ENCODE measurements at places on chromosomes 7 and 10.

DNA sequence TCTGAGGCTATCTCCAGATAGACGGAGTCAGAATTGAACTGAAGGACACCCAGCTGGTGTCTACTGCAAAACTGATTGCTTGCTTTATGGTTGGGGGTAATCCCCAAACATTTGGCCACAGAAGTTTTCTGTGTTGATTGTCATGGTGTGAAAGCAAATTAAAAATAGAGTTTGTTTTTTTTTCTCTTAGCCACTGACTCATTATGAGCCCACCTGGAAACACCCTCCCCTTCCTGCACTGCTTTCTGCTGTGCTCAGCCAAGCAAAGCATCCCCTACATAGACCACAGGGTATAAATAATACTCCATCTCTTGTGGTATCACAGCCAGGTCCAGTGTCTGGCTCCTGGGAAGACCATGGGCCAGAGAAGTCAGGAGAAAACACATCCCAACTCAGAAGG lies 6.5 kb upstream of the VWC2 start:
- no peak for DNase-seq

DNA sequence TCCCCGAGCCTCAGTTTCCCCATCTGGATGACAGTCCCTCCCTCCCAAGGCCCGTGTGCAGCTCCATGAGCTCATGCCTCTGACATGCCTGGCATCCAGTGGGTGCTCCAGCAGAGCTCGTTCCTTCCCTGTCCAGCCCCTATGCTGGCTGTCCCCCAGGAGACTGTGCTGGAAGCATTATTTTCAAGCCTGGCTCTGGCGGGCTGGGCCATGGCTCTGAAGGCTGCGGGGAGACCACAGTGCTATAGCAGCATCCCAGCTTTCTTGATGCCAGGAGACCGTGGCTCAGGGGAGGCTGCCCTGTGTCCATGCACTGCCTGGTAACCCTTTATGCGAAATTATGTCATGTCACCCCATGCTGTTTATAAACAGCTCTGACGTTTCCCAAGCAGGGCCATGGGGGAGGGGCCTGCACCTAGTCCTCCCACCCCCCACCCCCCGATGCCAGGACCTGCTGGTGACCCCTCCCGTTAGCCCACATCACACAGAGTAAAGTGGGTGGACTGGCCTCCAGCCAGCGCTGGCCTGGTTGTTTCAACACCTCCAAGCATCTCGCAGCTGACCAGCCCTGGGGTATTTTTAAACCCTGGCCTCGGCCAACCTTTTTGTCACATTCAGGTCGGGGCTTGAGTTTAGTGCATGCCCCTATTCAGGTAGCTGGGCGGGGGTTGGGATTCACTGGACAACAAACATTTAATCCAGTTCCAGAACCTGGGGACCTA lies 105.9 kb upstream of the ZNF716 start:
- DNase-seq = no peak

DNA sequence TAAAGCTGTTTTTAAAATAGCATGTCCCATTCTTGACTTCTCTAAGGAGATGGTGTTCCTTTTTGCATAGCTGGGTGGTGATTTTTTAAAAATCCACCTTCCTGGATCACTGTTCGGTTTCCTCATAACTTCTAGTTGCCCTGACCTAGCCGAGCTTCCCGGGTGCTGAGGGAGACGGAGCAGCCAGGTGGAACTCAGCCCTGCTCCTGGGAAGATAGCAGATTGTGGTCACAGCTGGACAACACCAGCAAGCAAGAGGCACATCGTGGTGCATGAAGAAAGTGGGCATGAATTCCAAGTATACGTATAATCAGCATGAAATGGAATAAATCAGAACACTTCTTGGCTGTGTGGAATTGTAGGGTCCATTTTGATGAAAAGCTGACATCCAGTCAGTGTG lies 73.5 kb upstream of the RSU1 start:
- DNase-seq = no peak

GRCh38 chr10:52004342-52004949 lies 305.1 kb upstream of the CSTF2T start:
- DNase-seq = no peak

GRCh38 chr7:120207037-120207436 lies 65.9 kb upstream of the KCND2 start:
- DNase-seq = no peak

- DNase-seq = no peak
These were observed 12.8 kb downstream of the LRRN3 start for GRCh38 chr7:111103678-111104274.

DNA sequence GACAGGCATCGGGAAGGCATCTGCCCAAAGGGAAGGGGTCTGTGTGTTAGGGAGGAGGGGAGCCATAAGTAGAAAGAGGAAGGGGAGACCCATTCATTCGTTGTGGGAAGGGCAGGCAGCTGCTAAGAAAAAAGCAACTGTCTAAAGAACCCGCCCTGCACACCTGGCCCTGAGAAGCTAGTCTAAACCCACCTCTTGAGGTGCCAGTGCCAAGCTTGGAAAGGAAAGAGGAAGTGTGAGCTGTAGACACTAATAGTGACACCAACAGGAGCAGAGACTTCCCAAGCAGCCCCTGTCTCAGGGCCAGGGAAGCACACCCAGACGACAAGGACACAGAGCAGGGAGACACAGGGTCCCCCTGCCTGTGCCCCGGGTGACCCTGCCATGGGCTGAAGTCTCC lies 40.8 kb upstream of the PRSS58 start:
- no peak for DNase-seq

DNA sequence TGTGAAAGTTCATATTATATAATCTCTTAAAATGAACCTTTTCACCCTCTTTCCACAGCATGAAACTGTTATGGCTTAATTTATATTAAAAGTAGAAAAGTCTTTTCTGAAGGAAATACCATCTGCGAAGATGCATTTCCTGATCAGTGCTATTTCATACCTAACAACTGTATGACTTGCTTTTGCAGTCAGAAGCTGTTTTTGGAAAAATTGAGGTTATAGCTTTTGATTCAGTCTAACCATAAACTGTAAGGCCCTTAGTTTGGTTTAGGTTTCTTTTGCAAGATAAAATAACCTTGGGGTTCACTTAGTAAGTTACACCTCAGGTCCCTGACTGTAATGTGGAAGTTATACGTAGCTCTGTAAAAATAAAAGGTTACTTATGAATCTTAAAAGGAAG lies 22.7 kb upstream of the PARP12 start:
- no peak for DNase-seq

DNA sequence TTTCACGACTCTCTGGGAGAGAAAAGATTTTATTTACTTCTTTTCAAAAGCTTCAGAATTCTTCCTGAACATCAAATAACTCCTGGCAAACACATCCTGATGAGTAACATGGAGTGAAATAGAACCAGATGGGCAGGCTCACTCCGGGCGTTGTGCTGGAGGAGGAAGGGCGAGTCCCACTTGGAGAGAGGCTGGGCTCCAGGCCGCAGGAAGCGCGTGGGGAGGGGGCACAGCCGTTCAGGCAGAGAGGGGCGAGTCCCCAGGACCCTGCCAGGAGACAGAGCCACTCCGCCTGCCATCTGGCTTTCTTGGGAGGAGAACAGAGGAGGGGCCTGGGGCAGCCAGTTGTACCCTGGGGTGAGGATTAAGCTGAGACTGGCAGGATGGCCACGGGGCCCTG lies 265.9 kb upstream of the ZMIZ1 start:
- no peak for DNase-seq

GRCh38 chr10:88851706-88852105 lies at the start of gene ANKRD22:
Gene ANKRD22, minus strand, starts transcription at chr10:88851844. Its CDS starts 237 bp downstream, at chr10:88851607.
- DNase-seq = no peak

GRCh38 chr7:111101856-111102646 lies 11.1 kb downstream of the LRRN3 start:
- DNase-seq = no peak

GRCh38 chr10:11787846-11788245 lies 35.3 kb upstream of the PROSER2 start:
- no peak for DNase-seq

GRCh38 chr10:4141471-4141870 lies 356.5 kb upstream of the KLF6 start:
- DNase-seq = no peak

DNA sequence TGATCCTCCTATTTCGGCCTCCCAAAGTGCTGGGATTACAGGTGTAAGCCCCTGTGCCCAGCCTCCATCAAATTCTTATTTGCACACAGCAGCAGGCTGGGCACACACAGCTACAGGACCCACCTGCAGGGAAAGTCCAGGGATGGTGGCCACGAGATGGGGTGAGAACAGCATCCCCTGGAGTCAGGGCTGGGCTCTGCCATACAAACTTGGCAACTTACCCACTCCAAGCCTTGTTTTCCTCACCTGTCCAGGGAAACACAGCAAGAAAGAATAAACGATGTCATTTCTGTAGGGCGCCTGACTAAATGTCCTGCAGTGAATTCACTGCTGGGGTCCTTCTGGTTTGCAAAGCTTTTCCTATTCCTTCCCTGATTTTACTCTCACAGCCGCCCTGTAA lies 5.5 kb downstream of the MYH16 start:
- DNase-seq = no peak

- no peak for DNase-seq
These were observed 28.4 kb downstream of the CNPY1 start for GRCh38 chr7:155517969-155518368.

DNA sequence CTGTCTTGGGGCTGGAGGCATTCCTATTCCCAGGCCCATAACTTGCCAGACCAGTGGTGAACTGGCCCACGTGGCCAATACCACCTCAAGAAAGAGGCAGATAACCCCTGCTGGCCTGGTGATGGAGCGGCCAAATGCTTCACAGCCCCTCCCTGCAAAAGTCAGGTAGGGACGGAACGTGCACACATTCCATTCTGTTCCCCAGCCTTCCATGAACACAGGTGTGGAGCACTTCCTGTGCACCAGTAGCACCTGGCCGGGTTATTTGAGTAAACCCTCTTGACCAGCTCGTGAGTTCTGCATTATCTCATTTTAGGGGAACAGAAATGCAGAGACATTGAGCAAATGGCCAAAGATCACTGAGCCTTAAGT lies 134.4 kb downstream of the SH3PXD2A start:
- no peak for DNase-seq

DNA sequence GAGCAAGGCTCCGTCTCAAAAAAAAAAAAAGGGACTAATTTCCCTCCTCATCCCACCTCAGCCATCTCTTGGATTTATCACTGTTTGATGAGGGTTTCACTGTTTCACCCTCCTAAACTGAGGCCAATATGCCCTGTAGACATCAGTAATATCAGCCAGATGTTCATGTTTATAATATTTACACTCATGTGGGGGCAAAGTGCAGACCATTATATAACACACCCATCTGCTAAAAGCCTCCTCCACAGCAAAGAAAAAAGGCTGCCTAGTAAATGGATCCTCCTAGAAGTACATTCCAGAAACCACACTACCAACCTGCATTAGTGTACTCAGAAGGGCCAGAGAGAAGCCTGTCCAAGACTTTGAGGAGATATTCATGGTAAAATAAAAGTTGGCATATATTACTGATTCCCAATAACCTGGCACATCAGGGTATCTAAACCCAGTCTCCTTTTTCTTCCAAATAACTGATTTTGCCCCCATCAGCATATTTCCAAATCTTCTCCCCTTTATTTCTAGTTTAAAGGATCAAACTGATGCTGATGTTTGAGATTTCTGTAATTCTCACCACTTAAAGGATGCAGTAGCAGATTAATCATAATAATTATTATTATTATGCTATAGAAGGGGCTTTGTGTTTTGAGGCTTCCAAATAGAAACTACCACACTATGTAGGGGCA lies 55.1 kb downstream of the LGI1 start:
- DNase-seq = no peak

DNA sequence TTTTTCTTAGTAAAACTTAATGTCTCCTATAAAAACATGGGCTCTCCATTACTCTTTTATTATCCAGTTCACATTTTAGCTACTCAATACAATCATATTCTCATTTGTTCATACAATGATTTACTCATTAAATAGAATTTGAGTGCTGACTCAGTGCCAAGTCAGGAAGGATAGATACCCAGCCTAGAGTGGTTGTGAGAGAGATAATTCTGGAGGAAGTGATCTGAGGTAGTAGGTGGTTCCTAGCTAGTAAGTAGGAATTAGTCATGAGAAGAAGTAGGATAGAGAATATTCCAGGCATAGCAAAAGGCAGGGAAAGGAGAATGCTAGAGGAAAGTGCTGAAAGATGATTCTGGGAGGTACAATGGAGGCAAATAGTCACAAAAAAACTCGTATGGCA lies 133.5 kb upstream of the MBL2 start:
- DNase-seq = no peak

- DNase-seq = no peak
These were observed 82.8 kb upstream of the FGFR2 start for GRCh38 chr10:121680879-121681655.

- DNase-seq = no peak
These were observed 393.0 kb downstream of the PHTF2 start for GRCh38 chr7:78191475-78192079.

GRCh38 chr7:158999496-158999895 lies 143.1 kb downstream of the DYNC2I1 start:
- no peak for DNase-seq

DNA sequence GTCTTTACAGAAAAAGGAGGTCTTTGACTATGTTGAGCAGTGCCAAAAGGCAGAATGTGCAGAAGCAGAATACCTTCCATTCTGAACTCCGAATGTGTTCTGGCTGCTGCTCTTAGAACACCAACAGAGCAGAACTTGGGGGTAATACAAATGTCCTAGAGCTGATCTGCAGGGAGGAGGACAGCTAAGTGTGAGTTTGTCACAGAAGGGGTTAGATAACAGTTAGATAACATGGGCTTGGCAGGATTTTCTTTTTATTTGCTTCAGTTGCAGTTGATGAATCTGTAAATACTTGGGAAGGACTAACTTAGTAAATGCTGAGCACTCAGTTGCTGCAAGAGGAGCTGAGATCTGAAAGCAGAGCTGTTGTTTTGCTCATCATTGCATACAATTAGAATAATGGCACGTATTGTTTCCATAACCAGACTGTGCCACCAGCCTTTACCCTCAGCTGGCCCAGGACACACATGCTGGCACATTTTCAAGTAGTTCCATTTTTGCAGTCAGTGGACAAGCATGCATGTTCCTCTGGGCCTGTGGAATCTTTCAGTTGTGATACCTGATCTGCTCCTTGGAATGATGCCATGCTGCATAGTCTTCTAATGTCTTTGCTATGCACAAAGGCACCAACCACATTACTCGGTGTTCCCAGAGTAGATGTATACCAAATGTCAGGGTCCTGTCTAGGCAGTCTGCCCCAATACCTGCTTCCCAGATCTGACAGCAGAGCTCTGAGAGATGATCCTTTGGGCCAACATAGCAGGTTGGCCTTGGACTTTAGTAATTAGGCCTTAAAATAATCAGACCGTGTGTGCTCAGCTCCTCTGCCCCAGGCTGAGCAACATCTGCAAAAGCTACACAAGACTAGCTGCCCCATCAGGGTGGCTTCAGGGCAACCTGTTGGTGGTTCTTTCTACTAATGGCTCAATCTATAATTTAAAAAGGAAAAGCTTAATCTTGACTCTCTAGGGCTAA lies 55.7 kb downstream of the GSDME start:
- DNase-seq = no peak
